ENCODE measurements at places on chromosomes 3 and 15. TPM values are rescaled to one million over a fixed set of nuclear protein-coding genes. Genes with fewer than 3 reads are reported as not detected.

MESP2 gene
- not detected for total RNA-seq

HIGD2B gene
- not detected for total RNA-seq

NMD3 gene
- total RNA-seq, result 68.2 TPM

PLA2G4F gene
- not detected for total RNA-seq

SEMA3G gene
- total RNA-seq, result 97.3 TPM

TLR9 gene
- total RNA-seq, result not detected

ZNF80 gene
- total RNA-seq, result not detected

BSN gene
- not detected for total RNA-seq

ATXN7 gene
- 38.0 TPM for total RNA-seq

All from subcutaneous adipose tissue (tissue), 4 donors.